ENCODE measurements at places on chromosomes 16 and 17.

DNA sequence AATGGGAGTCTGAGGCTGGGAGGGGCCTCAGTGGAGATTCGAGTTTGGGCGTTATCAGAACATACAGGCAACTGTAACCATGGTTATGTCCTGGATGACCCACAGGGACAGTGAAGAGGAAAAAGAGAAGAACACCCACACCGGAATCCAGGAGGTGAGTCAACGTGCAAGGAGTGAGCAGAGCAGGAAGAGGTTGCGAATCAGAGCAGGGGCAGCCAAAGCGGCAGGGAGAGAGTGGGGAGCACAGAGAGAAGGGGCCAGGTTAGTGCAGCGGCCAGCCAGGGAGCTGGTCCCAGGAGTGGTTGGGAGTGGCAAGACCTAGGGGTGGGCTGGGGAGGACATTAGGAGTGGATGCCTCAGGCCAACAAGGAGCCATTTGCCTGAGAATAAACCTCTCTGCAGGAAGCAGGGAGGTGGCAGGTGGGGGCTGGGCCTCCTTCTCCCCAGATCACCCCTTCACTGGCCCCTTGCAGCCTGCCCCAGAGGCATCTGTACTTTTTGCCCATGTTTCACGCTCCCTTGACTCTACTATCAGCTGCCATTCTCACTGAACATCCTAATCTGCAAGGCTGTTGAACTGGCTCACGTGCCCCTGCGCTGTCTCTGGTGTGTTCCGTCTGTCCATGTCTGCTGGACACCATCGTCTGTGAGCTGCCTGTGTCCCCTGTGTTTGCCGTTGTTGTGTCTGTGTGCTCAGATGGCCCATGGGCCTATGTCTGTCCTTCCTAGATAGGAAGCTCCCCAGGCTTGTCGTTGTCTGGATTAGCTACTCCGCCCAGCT is 5.1 kb downstream of the KRT13 start:
- DNase-seq = no peak

DNA sequence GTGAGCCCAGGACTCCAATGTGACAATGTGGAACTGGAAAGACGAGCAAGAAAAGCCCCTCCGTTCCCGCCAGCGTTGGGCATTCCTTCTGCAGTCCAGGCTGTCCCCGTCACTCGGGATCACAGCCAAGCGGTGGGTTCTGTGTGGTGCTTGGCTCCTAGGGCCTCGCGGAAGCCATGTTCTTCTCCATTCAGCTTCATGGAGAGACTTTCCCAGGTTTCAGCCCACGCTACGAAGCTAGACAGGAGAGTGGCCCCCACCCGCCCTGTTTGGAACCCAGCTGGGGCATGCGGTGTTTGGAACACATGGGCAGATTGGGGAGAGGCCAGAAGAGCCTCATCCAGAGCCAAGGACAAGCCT is 5.8 kb downstream of the LMF1 start:
- DNase-seq = no peak

DNA sequence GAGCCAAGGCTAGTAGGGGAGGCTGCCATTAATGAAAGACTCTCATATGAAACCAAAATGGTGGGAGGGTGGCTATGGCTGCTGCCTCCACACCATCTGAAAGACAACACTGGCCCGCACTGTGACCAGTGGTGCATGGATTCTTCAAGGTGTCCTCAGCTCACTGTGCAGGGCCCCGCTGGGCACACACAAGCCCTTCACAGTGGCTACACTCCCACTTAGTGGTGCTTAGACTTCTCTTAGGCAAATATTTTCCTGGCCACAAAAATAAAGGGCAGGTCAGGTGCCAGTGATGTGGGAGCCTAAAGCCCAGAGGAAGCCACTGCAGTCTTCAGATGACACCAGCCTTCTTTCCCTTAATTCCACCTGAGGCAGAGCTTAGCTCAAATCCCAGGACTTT is 38.1 kb upstream of the IRX3 start:
- no peak for DNase-seq

DNA sequence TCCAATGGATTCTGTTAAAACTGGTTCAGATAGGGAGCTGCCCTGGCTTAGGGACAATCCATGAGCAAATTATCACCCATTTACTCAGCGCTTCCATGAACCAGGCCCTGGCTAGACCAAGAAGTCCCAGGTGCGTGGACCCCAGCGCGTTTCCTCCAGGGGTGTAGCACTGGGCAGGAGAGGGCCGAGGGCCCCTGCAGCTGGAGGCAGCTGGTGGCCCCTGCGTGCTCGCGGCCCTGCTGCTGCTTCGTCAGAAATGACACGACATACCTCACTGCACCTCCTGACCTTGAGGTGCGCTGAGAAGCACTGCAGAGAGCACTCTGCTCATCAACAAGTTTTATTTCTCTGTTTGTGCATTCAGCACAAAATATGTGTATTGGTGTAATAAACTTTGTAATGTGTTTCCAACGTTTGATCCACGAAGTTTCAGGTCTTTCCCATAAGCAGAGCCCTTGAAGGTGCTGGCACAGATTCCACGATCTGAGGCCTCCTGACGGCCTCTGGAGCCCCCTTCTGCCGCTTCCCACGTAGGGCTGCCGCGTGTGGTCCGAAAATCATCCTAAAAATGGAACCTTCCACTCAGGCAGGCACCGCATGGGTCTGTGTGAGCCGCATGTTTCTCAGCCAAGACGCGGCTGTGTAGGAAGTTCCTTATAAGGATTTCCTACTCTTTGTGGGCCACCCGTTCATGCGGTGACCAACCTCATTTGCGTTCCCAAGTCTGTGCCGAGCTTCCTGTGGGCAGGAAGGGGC is 50.8 kb upstream of the ZCCHC14 start:
- DNase-seq = no peak

DNA sequence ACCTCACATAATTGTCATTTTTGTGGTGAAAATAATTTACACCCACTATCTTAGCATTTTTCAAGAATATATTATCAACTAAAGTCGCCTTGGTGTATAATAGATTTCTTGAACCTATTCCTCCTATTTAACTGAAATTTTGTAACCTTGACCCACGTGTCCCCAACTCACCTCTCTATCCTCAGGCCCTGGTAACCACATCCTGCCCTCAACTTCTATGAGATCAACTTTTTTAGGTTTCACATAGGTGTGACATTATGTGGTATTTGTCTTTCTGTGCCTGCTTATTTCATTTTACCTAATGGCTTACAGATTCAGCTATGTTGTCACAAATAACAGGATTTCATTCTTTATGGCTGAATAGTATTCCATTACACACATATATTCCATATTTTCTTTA is 73.0 kb upstream of the CNTNAP4 start:
- DNase-seq = no peak

- no peak for DNase-seq
Measured at GRCh38 chr17:54992797-54993639, 24.5 kb downstream of the STXBP4 start.

GRCh38 chr16:4700380-4700996 is 7.1 kb downstream of the NUDT16L1 start:
- DNase-seq = no peak

DNA sequence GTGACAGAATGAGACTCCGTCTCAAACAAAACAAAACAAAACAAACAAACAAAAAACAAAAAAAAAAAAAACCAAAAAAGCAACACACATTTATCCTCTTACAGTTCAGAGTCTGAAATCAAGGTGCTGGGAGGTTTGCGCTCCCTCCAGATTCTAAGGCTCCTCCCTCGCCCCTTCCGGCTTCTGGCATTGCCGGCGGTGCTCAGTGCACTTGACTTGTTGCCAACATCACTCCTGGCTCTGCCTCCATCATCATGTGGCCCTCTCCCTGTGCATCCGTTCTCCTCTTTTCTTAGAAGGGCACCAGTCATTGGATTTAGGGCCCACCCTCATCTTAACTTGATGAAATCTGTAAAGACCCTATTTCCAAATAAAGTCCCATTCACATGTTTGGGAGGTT is 73.8 kb downstream of the RBFOX3 start:
- DNase-seq = no peak

GRCh38 chr17:61455324-61456060 is 3.3 kb downstream of the TBX4 start:
- no peak for DNase-seq

- no peak for DNase-seq
Measured at GRCh38 chr16:12188061-12188934, 211.8 kb downstream of the SNX29 start.

- DNase-seq = no peak
Measured at GRCh38 chr17:27818401-27819105, 18.2 kb upstream of the NOS2 start.

DNA sequence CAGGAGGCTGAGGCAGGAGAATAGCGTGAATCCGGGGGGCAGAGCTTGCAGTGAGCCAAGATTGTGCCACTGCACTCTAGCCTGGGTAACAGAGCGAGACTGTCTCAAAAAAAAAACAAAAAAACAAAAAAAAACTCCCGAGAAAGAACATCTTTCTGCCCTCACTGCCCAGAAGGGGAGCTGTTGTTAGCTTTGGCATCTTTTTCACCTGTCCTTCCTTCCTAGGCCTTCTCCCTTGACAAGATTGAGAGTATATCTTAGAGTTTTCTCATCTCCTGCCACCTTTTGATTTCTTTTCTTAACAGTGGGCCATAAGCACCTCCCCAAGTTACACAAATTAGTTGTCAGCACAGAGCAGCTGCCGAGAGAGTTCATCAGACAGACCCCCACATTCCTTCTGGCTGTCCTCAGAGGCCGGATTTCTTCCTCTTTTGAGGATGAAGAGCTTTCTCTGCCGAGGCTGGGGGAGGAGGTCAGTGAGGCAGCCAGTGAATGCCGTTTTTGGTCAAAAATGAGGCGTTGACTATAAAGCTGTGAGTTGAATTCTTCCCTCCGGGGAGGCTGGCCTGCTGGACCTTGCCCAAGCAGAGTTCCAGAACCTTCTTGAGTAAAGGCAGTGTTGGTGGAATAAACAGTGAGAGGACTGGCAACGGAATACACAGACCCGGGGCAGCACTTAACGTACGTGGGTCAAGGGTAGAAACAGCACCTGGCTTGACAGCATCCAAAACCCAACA is 127.0 kb downstream of the ABCC6 start:
- no peak for DNase-seq

GRCh38 chr17:13029340-13029739 is 11.5 kb upstream of the ELAC2 start:
- DNase-seq = no peak

GRCh38 chr16:72120026-72120425 is 26.4 kb downstream of the DHX38 start:
- DNase-seq = no peak

- no peak for DNase-seq
Measured at GRCh38 chr17:43628089-43628650, 33.6 kb downstream of the MEOX1 start.

DNA sequence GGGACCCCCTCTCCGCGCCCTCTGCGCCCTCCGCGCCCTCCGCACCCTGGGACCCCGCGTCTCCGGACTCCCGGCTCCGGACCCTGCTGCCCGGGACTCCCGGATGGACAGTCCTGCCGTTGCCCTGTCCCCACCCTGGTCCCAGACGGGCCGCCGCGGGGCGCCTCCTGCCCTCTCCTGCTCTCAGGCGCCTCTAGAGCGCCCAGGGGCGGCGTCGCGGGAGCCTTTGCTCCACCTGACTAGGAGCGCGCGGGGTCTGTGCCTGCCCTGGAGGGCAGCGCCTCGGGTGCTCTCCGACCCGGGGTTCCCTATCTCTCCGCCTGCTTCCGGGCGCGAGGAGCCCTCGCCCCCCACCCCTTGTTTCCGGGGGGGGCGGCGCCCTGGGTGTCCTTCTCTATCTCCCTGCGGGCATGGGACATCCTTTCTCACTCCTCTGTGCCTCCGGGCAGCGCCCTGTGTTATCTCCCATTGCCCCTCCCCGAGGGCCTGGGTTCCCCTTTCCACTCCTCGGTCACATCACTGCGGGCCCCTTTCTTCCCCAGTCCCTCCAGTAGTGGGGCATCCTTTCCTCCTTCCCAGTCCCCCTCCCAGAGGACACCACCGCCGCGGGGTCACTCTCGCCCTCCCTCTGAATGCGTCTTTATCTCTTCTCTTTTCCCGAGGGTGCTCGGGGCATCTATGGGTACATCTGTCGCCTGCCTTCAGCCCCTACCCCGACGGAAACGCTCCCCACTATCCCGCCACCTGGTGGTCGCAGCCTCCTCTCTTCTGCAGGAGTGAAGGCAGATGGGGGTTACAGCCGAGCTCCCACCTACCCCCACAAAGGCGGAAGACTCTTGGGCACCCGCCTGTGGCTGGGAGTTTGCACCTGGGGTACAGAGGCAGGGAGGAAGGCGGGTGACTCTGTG is 875 bp downstream of the PRKCB start:
- DNase-seq = peak; percentile 8

- no peak for DNase-seq
Measured at GRCh38 chr16:12907670-12908233, 6.4 kb downstream of the SHISA9 start.

DNA sequence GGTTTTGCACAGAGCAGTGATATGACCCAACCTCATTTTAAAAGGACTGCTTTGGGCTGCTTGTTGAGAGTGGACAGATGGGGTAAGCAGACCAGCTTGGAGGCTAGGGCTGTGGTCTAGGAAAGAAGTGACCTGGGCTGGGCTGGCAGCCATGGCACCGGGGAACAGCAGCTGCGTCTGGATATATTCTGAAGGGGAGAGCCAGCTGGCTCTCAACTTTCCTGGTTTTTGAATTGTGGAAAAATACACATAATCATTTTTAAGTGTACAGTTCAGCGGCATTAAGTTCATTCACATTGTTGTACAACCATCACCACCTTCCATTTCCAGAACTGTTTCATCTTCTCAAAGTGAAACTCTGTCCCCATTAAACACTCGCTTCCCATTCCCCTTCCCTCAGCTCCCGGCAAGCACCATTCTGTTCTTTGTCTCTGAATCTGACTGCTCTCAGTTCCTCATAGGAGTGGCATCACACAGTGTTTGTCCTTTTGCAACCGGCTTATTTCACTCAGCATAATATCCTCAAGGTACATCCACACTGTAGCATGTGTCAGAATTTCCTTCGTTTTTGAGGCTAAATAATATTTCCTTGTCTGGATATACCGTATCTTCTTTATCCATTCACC is 113.2 kb downstream of the SPECC1 start:
- DNase-seq = no peak

GRCh38 chr17:81532490-81533287 is 4.5 kb downstream of the FSCN2 start:
- no peak for DNase-seq

DNA sequence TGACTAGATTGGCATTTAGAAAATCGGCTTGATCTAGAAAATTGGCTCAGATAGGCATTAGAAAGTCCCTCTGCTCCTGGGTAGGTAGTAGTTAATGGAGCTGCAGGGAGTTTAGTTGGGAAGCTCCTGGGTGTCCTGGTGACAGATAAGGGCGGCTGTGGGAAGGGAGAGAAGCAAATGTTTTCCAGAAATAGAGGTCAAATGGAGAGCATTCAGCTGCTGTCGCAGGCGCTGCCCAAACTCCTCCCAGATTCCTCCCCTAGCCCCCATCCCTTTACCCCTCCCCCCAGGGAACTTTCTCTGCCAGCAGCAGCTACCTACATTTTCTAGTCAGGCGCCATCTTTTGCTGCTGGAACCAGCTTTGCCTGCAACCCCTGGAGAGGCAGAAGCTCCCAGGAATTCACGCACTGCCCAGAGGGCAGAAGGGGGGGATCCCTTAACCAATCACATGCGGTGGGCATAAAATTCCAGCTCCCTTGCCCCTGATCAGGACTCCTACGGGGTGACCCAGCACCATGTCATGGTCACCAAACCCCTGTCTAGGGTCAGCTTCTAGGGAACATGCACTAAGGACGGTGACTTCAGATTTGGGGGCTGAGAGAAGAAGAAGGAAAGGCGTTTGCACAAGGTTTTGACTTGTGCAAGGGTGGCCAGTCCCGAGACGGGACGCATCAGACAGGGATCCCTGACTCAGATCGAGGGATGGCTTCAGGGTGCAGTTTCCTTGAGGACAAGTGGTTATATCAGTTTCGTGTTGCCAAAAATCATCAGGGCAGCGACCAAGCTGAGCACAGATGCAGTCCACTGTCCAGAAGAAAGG is 43.8 kb downstream of the SOCS1 start:
- no peak for DNase-seq
